ENCODE measurements at places on chromosomes 11 and 22.

DNA sequence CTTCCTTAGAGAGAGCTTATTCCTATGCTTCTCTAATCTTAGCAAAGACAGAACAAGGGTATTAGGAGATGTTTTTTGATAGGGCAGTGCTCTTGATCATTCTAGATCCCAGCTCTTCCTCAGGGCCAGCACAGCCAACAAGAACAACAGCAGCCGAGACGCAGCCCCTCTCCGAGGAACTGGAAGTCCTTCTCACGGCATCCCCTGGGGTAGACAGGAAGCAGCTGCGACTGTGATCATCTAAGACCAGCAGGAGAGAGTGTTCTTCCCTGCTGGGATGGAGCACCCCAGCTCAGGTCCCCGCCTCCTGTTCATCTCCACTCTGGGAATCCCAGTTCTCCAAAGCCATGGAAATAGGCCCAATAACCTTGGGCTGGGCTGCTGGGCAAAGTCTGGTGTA lies 29.6 kb downstream of the IRAG1 start:
- DNase-seq, result peak; percentile 16

GRCh38 chr11:74581954-74582547 lies 10.3 kb upstream of the POLD3 start:
- DNase-seq, result peak; percentile 46

GRCh38 chr11:32055861-32056260 lies 35.0 kb upstream of the RCN1 start:
- no peak for DNase-seq

GRCh38 chr11:68335683-68336082 lies 23.3 kb downstream of the LRP5 start:
- no peak for DNase-seq

- no peak for DNase-seq
Measured at GRCh38 chr22:44990328-44990727, 19.5 kb downstream of the PHF21B start.

DNA sequence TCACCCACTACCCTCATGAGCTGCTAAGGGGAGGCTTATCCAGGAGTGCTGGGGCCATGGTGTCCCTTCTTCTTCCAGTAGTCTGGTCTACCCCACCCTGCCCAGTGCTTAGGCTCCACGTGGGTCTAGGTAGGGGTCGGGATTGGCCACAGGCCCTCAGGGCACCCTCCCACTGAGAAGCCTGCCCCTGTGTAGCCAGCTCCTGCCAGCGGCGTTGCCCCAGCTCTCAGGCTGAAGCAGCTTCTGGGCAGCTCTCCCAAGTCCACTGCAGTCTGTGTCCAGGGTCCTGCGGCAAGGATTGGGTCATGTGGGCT lies 24.0 kb upstream of the RIC3 start:
- no peak for DNase-seq

GRCh38 chr22:19325296-19325948 lies 33.9 kb upstream of the CLTCL1 start:
- DNase-seq, result no peak

DNA sequence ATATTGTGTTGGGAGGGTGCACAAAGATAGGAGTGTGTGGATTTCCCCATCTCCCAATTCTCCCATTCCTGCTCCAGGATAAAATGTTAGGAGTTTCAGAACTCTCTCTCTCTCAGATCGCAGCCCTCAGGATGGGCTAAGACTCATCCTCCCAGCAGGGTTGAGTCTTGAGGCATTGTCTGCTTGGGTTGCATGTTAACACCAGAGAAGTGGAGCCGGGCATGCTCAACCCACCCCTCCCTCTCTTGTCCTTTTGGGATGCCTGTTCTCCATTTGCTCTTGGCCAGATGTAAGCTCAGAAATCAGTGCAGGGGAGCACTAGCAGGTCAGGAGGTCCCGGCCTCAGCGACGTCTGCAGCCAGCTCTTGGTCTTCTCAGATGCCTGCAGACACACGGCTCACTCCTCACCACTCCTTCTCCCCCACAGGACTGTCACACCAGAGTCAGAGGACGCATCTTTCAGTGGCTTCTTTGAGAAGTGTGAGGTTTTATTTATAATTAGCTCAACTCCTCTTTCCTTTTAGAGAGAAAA lies 1456.5 kb downstream of the TBC1D22A start:
- DNase-seq, result no peak

DNA sequence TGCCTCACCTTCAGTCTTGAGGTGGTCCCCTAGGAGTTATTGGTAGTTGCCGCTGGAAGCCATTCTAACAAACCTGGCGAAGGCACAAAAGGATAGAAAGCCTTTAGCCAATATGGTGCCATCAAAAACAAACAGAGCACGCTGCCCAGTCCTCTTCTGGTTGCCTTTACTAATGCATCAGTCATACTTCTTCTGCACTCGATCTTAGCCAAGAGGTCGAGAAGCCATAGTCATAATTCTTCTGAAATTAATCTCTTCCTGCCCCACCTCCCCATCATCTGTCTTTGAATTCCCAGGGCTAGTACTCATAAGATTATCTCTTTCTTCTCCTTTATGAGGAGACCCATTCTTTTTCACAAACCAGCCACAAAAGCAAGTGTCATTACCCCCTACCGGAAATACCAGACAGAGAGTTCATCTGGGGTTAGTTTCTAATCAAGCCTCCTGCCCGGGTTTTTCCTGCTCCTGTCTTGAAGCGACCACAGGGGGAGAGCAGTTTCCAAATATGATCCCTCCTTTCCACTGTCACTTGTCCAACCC lies 21.4 kb upstream of the EHF start:
- no peak for DNase-seq

DNA sequence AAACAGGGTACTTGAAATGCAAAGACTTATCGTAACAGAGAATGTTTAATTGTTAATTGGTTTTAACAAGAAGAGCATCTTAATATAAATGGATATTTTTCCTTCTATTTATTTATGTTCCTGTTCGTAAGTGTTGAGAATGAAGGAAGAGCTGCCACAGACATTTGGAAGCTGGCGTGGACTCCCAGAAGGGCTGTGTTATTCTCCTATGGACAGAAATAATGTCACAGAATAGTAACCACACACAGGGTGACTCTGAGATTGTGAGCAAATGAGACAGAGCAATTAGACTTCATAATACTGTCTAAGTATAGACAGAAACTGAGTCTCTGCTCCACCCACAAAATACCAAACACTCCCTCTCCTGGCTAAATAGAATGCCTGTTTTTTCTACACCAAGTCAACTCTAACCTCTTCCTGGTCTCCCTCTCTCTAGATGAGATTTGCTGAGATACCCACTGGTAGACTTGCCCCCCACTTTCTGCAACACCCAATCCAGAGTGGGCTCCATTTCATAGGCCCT lies 6.1 kb downstream of the APOL3 start:
- DNase-seq, result no peak

DNA sequence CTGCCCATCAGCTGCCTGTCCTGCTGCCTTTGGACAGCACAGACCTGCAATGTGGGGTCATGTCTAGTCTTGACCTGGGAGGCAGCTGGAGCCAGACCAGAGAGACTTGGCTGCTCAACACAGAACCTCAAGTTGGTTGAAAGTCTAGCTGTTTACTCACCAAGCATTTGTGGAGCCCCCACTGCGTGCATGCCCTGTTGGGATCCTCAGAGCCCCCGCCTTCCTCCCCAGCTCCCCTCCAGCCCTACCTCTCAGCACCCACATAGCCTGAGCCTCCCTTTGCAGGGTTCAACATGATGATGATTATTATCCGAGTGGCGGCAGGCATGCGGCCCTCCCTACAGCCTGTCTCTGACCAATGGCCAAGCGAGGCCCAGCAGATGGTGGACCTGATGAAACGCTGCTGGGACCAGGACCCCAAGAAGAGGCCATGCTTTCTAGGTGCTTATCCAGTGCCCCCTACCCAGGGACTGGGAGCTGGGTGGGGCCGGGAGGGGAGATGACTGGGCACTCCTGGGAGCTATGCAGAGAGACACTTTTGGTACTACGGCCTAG lies 8.3 kb downstream of the ANKK1 start:
- no peak for DNase-seq

DNA sequence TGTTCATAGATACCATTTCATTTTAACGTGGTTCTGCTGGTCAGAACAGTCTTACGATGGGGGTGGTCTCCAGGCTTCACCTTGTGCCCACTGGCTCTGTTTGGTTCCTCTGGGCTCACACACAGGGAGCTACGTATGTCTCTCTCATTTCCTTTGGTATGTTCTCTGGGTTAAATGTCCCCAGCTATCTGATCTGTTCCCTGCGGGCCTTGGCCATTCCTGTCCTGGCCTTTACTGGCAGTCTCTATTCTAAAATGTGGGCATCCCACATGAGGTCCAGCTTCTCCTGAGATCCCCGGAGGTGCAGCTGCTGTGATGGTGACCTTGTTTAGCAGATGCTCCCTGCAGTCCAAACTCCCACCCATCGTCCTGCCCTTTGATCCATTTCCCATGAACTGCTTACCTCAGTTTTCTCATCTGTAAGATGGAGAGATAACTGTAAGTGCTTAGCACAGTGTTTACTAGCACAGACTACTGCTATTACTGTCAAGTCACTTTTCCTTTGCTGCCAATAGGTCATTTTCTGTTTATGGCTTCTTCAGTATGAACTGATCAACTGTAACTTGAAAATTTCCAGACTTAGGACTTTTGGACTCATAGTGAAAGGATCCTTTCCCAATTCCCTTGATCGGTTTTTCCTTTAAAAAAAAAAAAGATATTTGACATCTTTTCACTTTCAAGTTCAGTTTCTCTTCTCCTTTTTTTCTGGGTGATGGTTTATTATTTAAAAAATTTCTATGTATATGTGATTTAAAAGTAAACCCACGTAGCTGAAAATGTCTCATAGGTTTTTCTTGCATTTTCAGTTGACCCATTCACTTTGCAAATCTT lies 92.9 kb downstream of the PTPRJ start:
- no peak for DNase-seq

DNA sequence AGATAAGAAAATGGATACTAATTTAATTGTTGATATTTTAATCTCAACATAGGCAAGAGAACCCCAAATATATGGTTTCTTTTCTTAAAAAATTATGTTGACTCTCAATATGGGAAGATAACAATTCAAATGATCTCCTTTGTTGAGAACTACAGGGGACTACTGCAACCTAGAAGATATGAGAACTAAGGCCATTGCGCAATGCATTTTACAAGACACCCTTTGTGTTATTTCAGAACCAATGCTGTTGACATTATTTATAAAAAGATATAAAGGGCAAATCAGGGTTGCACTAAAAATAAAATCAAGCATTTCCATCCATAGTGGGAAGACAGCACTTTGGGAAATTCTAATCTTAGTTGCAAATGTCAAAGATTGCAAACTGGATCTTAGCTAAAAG lies 322.3 kb downstream of the SOX6 start:
- DNase-seq, result no peak

DNA sequence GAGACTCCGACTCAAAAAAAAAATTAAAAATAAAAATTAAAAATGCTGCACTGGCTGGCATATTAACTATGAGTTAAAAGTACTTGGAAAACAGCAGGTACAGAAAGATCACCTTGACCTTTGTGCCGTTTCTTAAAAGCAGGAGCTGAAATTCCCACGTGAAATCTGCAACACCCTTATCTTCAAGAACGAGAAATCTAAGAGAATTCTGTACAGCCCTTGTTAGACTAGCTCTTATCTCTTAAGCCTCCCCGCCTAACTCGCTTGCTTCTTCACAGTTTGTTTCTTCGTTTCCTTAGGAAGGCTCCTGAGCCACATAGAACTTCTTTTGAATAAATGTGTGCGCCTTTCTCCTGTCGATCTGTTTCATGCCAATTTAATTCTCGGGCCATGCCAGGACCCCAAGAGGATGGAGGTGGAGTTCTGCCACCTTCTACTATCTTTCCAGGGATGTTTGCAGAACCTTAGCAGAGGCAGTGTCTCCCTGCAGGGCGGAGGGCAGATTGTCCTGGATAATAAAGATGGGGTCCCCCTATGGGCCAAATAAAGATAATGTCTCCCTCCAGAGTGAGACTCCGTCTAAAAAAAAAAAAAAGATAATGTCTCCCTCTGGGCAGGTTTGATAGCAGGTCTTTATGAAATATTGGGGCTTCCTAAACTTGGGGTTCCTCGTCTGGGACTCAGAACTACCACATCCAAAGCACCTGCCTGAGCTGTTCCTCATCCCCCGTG lies 27.4 kb upstream of the SYT8 start:
- DNase-seq, result no peak

- DNase-seq, result no peak
Measured at GRCh38 chr11:34587282-34587677, 33.6 kb upstream of the EHF start.

- peak; percentile 95 for DNase-seq
Measured at GRCh38 chr11:2888266-2888968, 2.8 kb upstream of the CDKN1C start.

GRCh38 chr22:25182131-25183110 lies 17.2 kb upstream of the CRYBB3 start:
- DNase-seq, result no peak

GRCh38 chr11:121650351-121651256 lies 197.8 kb upstream of the SORL1-AS1 start:
- DNase-seq, result no peak

GRCh38 chr11:46741600-46742484 lies 22.8 kb downstream of the F2 start:
- no peak for DNase-seq

- DNase-seq, result no peak
Measured at GRCh38 chr22:27537501-27537900, 264.1 kb downstream of the MN1 start.

GRCh38 chr22:27113211-27113635 lies 455.8 kb downstream of the MIAT start:
- DNase-seq, result peak; percentile 39

GRCh38 chr22:28670756-28671155 lies 8.9 kb downstream of the TTC28 start:
- DNase-seq, result no peak

DNA sequence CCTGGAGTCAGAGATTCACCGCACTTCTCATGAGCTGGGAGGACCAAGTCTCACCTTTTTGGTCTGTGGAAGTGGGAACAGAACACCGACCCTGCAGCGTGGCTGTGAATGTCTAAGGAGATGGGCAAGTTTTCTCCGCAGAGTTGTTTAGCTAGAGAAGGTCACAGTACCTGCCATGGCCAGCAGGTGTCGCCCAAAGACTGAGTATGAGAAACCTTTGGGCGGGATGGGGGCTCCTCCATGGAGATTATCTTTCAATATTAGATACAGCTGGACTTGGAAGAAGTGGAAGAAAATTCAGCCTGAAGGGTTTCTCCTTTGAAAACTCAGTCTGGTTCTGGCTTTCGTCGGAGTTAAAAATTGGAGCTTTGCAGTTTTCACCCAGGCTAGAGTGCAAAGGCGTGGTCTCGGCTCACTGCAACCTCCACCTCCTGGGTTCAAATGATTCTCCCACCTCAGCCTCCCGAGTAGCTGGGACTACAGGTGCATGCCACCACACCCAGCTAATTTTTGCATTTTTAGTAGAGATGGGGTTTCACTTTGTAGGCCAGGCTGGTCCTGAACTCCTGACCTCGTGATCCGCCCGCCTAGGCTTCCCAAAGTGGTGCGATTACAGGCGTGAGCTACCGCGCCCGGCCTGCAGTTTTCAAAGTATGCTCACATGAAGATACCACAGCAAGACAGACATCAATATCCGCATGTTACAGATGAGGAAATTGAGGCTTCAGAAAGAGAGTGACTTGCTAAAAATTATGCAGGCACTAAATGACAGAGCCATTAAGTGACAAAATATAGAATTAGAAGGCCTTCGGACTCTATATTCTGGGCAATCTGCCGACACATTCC lies 10.7 kb upstream of the DSCAML1 start:
- DNase-seq, result no peak
